Amygdala (tissue), 56 donors: ENCODE measurements at places on chromosomes 16 and 17.

DNA sequence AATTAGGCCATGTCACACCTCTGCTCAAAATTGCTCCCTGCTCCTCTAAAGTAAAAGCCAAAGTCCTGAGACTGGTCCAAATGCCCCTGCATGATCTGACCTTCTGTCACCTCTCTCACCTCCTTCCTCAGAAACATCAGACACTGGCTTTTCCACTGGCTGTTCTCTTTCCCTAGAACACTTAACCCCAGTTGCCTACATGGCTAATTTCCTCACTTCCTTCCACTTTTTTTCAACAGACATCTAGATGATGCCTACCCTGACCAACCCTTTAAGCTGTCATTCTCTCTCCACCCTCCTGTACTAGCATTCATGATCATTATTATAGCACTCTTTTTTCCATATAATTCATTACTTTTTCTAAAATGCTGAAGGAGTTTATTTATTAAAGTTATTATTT is 31.0 kb downstream of the CCT6B start:
- no peak for DNase-seq

- DNase-seq: no peak
These were observed 15.9 kb downstream of the CMTM3 start for GRCh38 chr16:66620429-66620795.

DNA sequence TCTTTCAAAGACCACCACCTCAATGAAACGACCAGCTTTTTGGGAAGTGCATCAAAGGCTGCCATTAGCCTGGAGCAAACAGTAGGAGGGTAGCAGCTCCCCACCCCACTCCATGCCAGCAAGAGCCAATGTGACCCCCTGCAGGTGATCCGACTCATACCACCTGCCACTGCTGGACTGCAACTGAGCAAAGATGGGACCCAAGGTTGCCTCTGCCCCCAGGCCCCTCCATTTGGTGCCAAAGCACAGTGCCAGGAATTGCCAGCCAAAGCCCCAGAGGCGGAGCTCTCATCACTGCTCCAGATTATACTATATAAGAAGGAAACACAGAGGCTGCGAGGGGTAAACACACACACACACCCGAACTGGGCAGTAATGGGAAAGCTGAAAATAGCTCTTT is 8.3 kb downstream of the PITPNM3 start:
- no peak for DNase-seq

DNA sequence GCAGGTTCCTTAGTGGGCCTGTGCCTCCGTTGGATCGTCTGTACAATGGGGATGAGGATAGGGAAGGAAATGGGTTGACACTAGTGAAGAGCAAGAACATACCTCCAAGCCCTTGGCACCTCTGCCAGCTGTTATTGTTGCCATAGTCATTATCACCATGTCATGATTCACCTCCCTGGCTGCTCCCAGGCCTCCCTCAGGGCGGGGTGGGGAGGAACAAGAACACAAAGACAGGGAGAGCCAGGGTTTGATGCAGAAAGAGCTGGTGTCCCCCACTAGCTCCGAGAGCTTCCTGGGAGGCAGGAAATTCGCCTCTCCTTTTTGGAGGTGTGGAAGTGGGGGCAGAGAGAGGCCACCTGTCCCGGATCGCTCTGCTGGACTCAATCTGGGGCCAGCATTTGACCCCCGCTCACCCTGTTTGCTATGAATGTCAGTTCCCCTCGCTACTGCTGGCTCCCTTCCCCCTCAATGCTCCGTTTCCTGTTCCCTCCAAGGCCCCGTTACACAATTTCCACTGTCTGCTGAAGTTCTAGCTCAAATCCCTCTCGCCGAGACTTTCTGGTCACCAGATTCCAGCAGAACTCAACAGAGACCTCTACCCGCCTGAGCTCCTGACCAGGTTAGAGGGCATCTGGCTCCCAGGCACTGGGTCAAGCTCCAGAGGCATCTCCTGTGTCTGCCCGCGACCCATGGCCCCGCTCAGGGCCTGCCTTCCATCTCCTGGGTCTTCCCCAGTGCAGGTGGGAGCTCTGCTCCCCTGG is 9.1 kb downstream of the TIMP2 start:
- no peak for DNase-seq

GRCh38 chr17:30212750-30213149 is 22.7 kb downstream of the SLC6A4 start:
- DNase-seq: no peak

DNA sequence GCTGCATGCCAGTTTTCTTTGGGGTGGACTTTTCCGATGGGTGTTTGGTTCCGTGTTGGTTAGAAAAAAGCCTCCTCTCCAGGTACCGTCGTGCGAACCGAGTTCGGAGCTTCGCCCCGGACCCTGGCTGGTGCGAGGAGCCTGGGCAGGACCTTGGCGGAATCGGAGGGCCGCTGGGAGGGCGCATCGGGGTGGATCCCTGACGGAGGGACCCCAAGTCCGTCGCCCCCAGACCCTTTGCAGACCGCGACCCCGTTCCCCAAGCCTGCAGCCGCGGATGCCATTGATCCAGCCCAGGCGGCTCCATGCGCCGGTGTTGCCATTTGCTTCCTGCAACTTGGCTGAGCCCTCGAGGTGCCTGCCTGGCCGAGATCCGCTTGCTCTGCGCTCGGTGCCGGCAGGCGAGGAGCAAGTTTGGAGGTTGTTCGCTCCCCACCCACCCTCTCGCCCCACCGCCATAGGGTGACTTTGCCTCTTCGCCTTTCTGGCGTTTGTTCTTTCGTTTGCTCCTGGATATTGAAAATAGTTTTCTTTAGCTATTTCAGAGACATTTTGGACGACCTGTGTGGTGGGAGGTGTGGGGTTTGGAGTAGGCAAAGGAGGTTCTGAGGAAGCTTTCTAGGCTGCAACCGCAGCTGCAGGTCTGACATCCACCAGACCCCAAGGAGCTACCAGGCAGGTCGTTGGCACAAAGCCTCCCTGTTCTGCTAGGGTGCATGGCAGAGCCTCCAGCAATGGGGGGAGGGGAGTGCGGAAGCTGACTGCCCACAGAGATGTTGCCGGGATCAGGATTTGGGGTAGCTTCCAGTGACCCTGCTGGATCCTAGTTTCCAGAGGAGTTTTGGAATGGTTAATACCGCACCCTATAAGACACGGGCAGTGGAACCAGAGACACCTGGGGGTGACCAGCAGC is 58.2 kb downstream of the RAP1GAP2 start:
- DNase-seq: no peak

DNA sequence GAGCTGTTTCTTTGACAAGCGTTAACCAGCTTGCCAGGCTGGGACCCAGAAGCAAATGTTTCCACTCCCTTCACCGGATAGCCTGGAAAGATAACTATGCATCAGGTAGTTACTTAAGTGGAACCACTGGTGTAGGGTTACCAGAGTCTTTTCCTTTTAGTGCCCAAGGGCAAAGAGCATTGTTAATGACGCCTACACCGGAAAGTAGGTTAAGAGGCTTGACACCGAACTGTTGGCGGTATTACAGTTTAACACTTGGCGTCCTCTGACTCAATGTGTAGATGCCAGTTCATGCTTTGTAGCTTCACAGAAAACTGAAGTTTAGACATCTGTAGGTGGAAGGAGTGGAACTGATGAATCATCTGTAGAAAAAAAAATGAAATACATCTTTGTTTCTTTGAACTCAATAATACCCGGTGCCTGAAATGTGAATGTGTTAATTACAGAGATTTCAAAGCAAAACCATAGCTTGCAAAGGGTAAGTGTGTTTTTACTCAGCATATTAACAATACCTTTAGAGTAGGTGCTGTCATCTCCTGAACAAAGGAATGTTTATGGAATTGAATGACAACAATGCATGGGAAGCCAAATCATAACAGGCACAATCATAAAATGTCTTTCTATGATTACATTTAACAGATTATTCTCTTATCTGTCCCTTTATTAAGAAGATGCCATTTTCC is 426.7 kb upstream of the SALL1 start:
- no peak for DNase-seq

DNA sequence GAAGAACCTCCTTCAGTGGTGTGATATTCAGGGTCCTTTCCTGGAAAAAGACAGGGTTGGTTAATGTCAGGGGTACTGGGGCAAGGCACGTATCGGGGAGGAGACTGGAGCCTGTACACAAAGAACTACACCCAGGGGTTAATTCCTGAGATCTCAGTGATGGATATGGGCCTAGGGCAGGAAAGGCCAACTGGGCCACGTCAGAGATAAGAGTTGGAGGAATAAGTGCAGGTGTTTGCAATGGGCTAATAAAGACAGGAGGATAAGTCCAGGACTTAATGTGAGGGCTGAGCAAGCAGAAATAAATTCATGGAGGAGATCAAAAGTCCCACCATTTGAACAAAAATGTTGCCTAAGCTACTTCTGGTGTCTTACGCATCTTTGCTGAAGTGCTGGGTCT is 10.4 kb upstream of the HERPUD1 start:
- no peak for DNase-seq
